Stimulated activated CD8-positive, alpha-beta memory T cell treated with anti-CD3 and anti-CD28 coated beads, Interleukin-4, amount 100 ng/mL, for 4 hours (primary cell): ENCODE measurements at places on chromosomes 2 and 18.

GRCh38 chr2:144498277-144498676 lies 21.6 kb downstream of the ZEB2 start:
- DNase-seq = no peak

DNA sequence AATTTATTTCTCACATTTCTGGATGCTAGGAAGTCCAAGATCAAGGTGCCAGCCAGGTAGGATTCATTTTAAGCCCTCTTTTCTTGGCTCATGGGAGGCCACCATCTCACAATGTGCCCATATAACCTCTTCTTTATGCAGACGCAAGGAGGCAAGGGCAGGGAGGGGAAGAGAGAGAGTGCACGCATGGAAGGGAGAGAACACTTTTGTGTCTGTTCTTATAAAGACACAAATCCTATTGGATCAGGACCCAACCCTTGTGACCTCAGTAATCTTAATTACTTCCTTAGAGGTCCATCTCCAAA lies 32.5 kb downstream of the CMPK2 start:
- DNase-seq = no peak

DNA sequence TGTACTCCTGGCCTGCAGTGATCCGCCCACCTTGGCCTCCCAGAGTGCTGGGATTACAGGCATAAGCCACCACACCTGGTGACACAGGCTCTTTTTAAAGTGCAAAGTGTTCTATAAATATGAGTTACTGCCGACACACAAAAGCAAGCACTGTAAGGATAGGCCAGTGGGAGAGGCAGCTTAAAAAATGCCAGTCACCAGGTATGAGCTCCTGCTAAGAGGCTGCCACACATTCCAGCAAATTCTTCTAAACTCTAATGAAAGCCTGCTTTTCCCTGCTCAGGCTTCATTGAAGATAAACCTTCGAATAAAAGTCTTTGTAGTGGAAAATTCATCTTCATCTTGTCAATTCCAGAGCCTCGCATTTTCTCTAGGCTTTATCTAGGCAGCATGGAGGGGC lies 203.0 kb upstream of the PID1 start:
- DNase-seq = no peak

DNA sequence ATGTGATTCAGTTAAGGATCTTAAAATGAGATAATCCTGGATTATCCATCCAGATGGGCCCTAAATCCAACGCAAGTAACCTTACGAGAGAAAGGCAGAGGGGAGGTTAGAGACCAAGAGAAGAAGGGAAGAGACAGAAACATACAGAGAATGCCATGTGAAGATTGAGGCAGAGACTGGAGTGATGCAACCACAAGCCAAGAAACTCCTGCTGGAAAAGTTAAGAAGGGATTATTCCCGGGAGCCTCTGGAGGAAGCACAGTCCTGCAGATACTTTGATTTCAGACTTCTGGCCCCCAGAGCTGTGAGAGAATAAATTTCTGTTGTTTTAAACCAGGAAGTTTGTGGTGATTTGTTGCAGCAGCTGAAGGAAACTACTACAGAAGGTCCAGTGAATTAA lies 992.7 kb downstream of the BCL11A start:
- no peak for DNase-seq

DNA sequence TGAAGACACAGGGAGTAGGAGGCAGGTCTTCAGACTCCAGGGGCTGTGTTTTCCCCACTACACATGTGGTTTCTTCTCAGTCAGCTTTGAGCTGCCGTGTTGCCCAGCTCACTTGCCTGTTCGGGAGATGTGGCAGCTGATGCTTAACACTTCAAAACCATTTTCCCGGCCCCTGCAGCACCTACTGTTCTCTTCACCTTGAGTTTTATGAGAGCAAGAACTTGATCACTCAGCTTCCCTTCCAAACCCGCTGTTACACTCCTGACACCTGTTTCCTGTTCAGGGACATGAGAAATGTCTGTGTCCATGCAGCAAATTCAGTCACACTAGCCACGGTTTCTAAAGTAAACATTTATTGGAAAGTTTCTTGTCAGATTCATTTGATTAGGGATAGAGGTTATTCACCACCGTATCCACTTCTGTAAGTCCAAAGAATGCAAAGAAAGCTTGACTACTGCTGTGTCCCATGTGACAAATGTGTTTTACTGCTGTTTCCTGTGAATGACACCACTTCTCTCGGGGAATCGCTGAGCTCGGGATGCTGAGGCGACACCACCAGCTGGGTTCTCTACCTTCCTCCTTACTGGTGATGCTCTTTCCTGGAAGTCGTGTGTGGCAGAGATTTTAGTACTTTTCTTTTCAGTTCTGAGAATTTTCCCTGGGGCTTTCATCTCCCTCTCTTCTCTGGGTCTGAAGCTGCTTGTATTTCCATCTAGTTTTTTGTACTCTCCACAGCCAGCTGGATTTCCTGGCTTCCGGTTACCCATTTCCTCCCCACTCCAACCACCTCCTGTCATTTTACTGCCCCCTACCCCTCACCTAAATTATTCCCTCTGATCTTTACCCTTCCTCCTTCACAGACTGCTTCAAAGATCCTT lies 91.7 kb downstream of the KLF7 start:
- peak; percentile 3 for DNase-seq

GRCh38 chr2:16777123-16777870 lies 111.7 kb upstream of the CYRIA start:
- no peak for DNase-seq

DNA sequence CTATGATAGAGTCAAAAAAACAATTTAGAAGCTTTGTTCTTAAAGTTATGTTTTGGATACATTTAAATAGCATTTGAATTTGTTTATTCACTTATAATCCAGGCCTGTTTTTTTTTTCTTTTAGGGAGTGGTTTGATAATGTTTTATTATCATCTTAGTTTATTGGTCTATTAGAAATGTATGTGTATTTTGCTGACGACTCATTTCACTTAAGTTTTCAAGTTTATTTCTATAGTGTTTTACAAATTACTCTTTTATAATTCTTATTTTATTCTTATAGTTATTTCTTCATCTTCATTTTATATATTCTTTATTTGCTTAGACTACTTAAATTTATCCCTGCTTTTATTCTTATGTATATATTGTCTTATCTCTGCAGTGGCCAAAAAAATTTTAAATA lies 804.5 kb downstream of the NR4A2 start:
- DNase-seq = no peak

DNA sequence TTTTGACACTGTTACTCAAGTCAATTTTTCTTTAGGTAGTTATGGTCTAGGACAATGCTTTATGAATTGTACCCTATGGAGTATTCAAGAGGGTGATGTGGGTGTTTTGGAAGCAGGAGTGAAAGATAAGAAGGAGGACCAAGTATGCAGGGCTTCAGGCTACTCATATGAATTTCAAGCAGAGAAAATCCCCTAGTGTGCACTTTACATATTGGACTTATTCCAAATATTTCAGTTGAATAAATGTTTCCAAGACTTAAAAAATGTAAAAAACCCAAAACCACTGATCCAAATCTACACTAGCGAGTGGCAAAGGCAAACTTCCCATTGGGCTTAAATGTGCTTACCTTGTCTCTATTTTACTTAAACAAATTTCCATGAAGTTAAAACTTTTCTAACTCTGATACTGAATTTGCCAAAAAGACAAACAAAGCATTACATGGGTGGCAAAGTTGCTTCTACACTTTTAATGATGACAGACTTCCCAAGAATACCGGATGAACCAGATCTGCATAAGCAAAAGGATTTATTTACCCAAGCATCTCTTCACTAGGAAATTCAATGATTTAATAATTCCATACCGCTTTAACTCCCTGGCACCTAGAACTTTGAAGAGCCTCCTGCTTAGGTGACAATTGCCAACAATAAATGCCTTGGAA lies 1233.5 kb upstream of the NXPH2 start:
- no peak for DNase-seq

GRCh38 chr18:64245126-64245861 lies 96.4 kb upstream of the LINC00305 start:
- no peak for DNase-seq

GRCh38 chr2:10775831-10776230 lies 36.8 kb downstream of the PDIA6 start:
- DNase-seq = no peak

- peak; percentile 32 for DNase-seq
These were observed 13.1 kb downstream of the GNLY start for GRCh38 chr2:85707304-85707703.

DNA sequence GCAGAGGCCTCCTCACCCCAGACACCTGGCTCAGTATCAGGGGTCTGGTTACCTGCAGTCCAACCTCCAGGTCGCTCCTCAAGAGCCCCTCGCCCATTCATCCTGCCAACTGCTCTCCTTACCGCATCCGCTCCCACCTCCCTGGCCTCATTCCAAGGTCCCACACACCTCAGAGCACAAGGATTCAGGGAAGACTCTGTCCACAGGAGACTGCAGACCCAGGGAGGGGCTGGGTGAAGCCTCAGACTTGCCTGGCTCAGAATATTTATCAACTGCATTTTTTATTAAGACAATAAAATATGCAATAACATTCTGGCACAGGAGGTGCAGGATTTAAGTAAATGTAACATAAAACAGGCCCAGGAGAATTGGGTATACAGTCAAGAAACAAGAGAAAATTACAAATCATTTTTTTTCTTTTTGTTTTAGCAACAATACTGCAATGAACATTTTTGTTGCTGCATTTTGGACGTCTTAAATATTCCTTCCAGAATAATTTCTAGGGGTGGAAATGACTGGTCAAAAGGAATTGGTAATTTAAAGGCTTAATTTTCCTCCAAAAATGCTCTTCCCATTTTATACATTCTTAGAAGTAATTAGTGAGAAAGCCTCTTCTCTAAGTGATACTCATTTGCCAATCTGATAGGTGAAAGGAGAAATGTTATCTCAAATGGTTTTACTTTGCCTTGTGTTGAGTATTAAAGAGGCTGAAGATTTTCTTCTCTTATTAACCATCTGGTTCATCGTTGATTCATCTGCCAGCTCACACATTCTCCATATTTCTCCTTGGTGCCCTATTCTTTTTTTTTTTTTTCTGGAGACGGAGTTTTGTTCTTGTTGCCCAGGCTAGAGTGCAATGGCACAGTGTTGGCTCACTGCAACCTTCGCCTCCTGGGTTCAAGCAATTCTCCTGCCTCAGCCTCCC lies 42.5 kb downstream of the TEX44 start:
- no peak for DNase-seq

DNA sequence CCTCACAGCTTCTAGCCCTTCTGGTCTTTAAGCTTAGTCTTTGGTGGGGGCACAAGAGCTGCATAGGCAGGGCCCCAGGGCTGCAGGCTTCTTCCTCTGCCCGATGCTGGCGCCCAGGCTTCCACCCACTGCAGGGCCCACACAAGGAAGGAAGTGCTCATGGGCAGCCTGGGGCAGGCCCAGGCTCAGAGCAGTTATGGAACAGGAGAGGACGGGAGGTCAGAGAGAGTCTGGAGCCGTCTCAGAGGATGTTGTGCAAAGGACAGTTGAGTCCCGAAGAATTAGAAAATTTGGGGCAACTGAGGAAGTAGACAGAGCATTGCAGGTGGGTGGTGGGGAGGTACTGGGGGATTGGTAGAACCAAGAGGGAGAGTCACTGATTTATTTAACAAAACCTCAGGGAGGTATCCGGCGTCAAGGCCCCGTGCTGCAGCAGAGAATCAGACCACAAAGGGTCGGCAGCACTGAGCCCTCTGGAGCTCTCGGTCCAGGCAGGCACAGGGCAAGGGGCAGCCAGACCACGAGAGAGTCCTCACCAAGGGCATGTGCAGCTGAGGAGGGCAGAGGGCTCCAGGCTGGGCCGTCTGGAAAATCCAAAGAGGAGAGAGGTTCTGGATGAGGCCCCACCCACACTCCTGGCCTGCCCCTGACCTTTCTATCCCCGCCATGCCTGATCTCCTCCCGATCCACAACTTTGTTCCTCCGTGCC lies 110.8 kb upstream of the GLI2 start:
- DNase-seq = no peak
